ENCODE measurements at places on chromosomes 5 and 9.

DNA sequence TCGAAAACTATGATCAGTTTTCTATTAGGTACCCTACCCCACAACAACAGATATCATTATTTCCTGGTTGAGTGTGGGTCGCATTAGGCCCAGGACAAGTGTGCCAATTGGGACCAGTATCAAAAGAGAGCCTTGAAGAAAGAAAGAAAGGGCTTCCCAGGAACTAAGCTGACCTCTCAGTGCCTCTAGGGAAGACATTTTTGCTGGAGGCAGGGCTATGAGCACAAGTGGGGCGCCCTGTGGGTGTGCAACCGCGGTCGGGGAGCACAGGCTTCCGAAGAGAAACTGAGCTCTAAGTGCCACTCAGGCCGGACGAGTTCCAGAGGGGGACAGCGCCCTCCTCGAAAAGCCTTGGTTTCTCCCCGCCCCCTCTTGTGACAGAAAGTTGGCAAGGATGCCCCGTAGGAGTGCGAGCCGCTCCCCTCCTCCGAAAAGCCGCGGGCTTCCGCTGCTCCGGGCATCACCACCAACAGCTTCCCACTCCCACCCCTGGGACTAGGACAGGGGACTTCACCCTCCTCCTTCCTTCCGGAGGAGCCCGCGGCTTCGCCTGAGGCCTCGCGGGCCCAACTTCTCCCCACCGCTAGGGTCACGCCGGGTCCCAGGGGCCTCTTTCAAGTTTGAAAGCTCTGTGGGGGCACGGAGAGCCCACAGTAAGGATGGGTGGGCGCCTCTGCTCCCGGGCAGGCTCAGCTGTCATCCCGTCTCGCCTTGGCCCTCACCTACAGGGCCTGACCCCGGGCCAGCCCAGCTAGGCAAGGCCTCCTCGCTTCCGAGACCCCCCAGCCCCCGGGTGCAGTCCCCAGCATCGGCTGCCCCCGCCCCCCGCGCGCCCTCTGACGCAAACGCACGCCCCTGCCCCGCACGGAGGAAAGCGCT is 2.0 kb downstream of the NR2F1-AS1 start:
- DNase-seq = no peak

GRCh38 chr9:107869111-107869510 is 379.5 kb upstream of the KLF4 start:
- no peak for DNase-seq

DNA sequence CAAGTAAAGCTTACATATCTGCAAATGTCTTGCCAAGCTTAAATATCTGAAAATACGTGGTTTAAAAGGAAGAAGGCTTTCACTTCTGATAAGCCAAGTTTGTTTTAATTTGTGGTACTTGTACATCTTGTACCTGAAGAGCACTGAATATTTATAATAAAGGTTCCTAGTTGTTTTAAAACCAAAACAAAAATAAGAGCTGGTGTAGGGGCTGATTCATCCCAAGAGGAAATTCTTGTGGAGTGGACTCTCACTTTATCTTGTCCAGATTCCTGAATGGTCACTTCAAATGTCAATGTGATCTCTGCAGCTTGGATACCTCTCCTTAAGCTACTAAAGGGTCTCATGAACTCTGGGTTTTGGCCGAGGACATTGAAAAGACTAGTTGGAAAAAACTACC is 29.5 kb downstream of the MAMDC2 start:
- no peak for DNase-seq

GRCh38 chr9:2655411-2655901 is 33.9 kb downstream of the VLDLR start:
- DNase-seq = peak; percentile 78

DNA sequence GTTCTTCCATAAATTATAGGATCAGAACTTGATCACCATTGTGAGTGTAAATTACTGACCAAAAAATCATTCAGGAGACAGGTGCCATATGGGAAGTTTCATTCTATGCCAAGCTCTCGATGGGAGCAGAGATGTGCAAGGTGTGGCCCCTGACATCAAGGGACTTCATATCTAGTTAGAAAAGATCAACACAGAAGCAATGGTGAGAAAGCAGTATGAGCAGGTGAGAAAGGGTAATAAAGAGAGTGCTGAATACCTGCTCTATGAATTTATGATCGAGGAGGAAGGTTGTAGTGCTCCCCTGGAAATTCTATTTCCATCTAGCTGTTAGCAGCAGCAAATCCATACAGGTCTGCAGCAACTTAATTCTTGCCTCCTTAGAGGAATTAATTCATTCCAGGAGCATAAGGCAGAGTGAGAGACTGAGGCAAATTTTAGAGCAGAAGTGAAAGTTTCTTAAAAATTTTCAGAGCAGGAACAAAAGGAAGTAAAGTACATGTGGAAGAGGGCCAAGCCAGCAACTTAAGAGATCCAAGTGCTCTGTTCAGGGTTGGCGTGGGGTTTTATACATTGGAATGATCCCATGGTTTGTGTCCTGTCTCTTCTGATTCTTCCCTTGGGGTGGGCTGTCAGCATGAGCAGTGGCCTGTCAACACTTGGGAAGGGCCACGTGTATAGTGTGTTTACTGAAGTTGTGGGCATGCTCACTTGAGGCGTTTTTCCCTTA is 181.8 kb downstream of the SAXO1 start:
- DNase-seq = no peak

DNA sequence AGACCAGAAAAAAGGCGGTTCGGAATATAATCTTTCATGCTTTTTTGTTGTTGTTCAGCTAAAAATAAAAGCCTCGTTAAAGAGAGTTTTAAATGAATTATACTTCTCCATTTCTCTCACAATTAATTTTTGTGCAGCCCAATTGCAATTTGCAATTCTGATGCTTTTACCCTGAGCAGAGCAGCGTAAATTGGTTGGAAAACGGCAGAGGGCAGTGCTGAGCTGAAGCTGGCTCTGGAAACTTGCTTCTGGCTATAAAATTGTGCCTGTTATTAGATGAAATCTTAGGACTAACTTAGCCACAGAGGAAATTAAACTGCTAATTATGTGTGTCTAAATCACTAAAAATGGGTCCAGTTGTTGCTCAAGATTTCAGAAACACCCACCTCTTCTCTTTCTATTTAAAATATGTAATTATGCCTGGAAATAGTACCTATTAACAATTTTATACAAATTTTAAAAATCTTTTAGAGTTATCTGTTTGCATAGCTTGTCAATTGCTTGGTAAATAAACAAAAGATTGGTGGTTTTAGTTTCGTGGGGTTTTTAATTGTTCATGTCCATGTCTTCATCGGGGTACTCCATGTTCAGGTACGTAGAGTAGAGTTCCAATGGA is 441.8 kb upstream of the TLE4 start:
- DNase-seq = peak; percentile 49

DNA sequence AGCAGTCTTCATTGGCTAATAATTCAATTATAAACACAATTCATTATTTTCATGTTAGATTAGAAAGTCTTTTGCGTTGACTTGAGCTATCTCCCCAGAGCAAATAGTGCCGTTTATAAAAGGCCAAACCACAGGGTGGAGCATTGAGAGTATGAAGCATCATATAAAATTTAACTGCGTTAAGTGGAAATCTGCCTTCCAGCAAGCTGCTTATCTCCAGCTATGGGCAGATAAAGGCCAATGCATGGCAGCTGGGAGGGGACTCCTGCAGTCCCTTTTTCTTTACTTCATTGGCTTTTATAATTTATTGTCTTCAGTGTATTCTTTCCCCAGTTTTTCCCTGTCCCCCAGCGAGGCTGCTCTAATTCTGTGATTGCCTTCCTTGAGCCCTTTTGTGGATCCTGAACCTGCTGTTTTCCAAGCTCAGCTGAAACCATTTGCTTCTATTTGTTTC is 113.7 kb downstream of the TMEM232 start:
- DNase-seq = no peak

Measured in astrocyte of the cerebellum (primary cell).